HEK293T (cell line): ENCODE measurements at places on chromosomes 11 and 22.

DNA sequence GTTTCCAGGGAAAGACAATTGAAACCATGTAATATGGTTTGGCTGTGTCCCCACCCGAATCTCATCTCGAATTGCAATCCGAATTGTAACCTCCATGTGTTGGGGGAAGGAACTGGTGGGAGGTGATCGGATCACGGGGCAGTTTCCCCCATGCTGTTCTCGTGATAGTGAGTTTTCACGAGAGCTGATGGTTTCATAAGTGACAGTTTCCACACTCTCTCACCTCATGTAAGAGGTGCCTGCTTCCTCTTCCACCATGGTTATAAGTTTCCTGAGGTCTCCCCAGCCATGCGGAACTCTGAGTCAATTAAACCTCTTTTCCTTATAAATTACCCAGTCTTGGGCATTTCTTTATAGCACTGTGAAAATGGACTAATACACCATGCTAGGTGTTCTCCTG lies 148.3 kb upstream of the CADM1 start:
- DNase-seq = no peak

DNA sequence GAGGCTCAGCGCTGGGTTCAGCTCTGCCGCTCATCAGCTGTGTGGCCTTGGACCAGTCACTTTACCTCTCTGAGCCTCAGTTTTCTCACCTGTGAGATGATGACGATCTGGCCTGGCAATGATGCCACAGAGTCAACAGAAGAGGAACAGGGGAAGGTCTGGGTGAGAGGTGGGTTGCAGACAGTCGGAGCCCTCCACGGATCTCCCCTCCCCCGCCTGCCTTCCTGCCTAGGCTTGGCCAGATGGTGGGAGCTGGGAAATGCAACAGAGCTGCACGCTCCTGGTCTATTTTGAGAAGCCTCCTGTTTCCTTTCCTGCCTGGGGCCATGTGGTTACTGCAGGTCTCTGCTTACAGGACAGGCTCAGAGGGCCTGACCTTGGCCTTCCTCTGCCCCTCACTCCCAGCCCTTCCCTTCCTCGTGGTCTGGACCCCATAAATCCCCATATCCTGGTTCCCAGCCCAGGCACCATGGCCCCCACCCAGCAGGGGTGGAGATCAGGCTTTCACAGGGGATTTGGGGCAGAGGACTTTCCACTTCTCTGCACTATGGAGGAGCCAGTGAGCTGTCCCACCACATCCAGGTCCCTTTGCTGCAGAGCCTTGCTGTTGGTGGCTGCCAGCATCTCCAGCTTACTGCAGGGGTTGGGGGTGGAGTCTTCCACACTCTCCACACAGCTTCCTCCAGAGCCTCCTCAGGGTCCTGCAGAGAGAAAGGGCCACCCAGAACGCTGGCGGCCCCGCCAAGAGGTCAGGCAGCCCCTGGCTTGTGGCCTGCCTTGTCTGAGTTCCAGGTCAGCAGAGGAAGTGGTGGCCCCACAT lies 46.9 kb downstream of the C11orf96 start:
- DNase-seq = no peak

GRCh38 chr22:19287076-19287707 lies 4.3 kb downstream of the CLTCL1 start:
- DNase-seq = no peak

DNA sequence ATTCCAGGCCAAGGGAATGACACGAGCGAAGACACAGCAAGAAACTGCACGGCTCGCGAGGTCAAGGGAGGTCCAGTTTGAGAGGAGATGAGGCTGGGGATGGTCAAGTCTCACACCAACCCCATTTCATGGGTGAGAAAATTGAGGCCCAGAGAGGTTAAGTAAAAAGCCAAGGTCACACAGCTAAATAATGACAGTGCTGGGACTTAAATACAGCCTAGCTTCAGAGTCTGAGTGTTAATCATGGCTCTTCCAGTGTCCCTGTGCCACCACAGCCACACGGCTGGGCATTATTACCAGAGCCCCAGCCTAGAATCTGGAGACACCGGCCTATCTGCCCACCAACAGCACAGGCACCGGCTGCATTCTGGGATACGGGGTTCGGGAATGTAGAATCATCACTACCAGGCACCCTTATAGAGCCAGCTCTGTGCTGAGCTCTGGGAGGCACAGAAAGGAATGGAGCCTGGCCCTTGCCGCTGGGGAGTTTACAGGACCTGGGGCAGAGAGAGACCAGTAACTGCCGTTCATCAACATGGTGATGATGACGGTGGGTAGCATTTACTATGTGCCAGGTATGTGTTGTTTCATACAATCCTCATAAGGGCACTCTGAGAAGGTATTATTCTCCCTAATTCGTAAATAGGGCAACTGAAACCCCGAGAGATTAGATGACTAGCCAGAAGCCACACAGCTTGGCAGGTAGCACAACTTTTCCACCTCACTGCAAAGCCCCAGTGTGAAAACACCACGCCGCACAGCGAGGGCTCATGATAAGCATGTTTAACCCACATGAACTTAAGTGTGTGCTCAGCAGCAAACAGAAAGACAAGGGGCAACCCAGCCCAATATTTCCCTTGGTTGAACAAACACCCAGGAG lies 51.8 kb downstream of the CD6 start:
- no peak for DNase-seq

DNA sequence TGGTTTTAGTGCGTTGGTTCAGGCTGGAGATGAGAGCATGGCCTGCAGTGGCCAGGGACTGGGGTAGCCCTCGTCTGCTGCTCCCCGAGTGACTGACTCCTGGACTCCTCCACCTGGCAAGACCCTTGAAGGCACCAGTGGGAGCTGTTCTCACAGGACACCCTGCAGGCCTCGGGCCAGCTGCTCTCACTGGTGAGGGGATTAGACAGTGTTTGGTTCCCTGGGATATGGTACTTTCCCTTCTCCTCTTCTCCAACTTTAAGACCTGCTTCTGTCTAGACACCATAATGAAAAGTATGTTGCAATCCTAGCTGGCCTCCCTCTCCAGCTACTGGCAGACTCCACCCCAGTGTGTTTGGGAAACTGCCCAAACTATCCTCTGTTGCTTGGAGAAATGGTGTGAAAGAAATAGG lies 168.8 kb upstream of the CADM1 start:
- DNase-seq = no peak

DNA sequence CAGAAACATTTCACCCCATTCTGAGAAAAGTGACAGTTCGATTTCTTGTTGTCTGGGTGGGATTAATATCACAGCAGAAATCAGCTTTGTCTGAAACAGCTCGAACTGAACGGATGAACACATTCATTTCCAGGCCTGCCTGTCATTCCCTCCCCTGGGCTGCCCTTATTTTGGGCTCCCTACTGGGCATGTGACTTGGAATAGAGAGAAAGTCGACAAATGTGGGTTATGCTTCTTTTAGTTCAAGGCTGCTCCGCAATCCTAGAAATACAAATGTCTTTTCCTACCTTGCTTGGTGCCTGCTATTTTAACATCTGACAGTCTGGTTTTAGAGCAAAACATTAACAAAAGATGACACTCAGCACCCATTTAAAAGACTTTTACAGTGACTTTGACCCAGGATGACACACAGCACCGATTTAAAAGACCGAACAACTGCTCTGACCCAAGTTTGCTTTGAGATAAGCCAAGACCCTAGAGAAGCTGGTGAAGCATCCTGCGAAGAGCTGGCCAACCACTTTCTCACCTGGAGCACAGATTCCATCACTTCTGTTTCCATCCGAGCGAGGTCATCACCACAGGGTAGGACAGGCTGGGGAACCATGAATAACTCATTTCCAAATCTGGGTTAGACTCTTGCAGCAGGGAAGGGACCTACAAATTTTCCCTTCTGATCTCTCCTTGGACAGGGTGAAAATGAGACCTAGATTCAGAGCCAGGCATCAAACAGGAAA lies 13.1 kb downstream of the CLMP start:
- DNase-seq = no peak

GRCh38 chr11:15579287-15580001 lies 464.7 kb downstream of the INSC start:
- DNase-seq = no peak

DNA sequence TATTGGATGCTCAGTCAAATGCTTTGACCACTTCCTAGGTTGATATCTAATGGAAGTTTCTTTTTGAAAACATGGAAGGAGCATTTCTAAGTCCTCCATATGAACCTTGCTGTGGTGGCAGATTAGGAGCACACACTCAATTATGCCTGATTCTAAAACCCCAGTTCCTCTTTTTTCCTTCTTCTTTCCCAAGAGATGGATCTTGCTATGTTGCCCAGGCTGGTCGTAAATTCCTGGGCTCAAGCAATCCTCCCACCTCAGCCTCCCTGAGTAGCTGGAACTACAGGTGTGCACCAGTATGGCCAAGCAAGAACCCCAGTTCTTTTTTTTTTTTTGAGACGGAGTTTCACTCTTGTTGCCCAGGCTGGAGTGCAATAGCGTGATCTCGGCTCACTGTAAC lies 3.0 kb downstream of the LYVE1 start:
- DNase-seq = no peak

- no peak for DNase-seq
Observed at GRCh38 chr11:19756675-19757475, 44.2 kb downstream of the NAV2 start.

DNA sequence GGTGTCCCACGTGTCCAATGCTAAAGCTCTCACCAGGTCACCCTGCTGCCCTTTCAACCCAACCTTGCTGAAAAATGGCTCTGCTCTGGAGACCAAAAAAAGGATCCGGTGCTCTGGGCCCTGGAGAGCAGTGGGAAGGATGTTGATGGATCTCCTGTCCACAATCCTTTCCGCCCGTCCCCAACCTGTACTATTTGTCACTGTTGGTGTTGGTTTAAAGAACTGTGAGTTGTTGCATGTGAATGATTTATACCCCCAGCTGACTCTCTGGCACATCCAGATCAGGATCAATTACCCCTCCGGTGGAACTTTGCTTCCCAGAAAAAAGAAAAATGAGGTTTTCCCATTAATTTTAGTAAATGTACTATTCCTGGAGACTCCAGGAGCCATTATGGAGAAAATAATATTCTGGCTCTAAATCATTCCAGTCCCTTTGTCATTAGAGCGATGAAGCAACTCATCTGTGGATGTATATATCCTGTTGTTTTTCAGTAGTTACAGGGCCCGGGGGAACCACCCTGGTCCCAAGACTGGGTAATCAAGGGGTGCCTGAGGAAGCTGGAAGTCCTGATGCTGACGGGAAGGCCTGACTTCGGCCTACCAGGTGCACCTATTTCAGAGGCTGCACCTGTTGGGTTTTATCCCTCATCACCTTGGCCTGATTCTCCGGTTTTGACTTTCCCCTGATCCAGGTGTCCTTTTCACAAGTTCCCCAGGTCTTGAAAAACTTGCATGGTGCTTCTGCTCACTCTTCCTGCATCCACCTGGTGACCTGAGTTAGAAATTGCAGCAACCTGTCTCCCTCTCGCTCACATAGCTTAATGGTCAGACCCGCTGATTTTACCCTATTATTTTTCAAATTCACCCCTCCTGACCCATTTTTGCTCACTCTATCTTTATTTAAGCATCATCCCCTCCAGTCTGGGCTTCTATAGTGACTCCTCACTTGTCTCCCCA lies 209.2 kb upstream of the SEZ6L start:
- DNase-seq = no peak

DNA sequence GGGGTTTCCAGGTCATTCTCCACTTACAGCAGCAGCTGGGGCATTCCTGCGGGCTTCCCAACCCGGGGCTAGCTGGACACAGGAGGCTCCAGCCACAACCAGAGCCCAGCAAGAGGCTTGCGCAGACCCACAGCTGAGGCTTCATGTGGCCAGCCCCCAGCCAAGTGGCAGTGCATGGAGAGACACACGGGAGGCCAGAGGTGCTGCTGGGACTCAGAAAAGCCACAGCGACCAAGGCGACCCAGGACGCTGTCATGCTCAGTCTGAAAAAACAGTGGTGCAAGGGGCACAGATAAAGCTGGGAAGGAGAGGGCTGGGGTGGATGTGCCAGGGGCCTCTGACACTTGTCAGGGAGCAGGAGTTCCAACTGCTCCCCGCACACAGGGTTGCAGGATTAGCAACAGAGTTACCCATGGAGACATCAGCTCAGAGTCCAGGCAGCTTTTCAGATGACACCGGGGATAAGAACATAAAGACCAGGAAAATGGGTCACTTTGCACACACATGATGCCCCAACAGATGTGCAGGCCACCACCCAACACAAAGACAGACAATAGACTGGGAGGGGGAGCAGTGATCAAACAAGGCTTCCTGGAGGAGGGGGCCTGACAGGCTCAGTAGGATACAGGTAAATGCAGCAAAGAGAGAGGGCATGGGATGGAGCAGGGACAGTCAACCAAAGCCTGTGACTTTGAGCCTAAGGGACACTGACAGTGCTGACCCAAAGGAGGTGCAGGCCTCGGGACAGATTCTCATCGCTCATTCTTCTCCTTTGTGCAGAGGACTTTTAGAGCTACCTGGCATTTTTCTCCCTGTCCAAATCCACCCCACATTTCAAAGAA lies 6.9 kb upstream of the NEAT1 start:
- DNase-seq = no peak

DNA sequence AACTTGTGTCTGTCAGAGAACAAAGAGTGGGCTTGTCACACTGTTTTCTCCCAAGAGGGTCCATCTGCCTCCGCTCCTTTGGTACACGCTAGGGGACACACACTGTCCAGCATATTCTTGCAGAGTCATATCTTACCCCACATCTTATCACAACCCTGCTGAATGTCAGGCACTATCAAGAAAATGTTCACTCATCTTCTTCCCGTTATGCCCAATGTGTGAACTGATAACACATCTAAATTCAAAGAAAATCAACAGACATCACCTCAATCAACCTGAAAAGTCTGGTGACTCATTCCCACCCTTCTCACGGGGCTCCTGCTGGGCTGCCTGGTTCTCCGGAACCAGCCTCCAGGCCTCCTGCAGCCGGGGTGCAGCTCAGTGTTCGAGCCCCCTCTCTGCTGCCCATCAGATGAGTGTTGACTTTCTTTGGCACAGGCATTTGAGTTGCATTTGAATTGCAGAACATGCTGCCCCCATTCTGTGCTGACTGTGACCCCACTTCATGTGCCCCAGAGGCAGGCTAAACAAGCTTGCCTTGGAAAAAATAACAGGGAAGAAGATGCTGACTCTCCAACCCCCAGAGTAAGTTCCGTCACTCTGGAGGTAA lies 19.4 kb downstream of the GRAP2 start:
- DNase-seq = no peak

DNA sequence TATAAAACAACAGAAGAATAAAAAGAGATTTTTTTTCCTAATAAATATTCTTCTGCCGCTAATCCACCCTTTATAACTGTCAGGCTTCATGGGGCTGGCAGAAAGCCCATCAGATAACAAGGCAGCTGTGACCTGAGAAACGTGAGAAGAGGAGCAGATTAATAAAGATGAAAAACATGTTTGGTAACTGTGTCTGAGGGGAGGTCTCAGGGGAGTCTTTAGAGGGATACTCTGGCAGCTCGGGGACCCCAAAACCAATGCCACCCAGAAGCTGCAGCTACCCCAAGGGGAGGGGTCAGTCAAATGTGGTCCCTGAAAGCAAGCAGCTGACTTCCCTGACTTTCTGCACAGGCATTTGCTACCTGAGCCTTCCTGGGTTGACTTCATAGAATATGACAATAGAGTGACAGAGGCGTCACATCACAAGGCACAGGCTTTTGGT lies 48.4 kb upstream of the POU2AF1 start:
- peak; percentile 24 for DNase-seq

DNA sequence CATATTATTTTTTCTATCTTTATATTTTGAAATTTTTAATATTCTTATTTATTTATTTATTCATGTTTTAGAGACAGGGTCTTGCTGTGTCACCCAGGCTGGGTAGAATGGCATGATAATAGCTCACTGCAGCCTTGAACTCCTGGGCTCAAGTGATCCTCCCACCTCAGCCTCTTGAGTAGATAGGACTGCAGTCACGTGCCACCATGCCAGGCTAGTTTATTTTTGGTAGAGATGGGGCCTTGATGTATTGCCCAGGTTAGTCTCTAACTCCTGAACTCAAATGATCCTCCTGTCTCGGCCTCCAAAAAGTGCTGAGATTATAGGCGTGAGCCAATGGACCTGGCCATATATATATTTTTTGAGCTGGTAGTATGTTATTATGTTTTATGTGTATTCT lies 2.4 kb upstream of the SPDYC start:
- no peak for DNase-seq
